ENCODE measurements at places on chromosomes 1 and 21.

DNA sequence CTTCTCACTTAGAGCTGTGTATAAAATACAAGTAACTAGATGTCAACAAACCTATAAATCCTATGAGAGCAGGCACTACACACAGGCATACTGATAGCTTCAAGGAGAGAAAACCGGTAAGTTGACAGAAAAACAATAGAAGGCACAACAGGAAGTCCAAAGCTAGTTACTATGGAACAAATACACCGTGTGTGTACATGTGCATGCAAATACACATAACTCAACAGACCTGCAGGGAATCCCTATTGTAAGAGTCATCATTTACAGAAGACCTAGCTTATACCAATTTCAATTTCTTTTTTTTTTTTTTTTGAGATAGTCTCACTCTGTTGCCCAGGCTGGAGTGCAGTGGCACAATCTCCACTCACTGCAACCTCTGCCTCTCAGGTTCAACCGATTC lies 26.3 kb downstream of the JAK1 start:
- DNase-seq: no peak

GRCh38 chr1:66711420-66711819 lies 40.8 kb upstream of the DYNLT5 start:
- no peak for DNase-seq

DNA sequence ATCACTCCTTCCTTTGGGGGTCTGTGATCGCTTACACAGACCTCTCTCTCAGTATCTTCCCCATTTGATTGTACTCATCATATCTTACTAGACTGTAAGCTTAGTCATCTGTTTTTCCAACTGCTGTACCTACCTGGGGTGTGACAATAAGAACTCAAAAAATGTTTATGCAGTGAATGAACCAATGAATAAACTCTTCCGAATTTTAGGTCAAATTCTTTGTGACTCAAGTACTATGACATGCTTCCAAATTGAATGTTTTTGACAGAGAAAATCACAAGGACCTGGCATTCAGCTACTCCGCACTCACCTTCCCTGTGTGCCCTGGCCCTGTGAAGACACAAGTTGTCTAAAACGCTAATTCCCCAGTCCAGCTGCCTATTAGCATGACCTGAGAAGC lies 42.1 kb downstream of the TMCO4 start:
- DNase-seq: no peak

DNA sequence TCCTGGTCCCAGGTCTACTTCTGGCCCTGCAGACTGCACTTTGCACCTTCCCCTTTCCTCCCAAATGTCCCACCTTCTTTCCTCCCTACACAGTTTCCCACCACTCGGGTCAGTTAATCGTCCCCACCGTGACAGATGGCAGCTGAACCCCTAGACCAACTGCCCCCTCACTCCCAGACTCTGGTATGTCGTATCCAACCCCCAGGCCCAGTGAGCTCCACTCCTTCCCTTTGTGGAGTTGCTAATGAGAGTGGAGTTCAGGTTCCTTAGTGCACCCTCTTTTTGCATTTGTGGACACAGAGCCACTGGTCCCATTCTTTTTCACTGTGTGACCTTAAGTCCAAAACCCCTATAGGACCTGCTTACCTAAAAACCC lies 1.8 kb downstream of the MAN1C1 start:
- no peak for DNase-seq

GRCh38 chr1:229574679-229575442 lies 16.4 kb upstream of the ABCB10 start:
- DNase-seq: no peak

GRCh38 chr21:28483301-28484035 lies 509.2 kb downstream of the LTN1 start:
- DNase-seq: no peak

Measured in urothelium cell line (cell line).